Activated T-helper 2 cell treated with anti-CD3 and anti-CD28 coated beads, Interferon-gamma antibody, Interleukin-2, Interleukin-4, amounts not matched to agents 10 μg/mL and 5 μg/mL and 100 μg/mL, durations not matched to agents 14 hours and 24 hours and 36 hours (primary cell): ENCODE measurements at places on chromosomes 5 and 9.

DNA sequence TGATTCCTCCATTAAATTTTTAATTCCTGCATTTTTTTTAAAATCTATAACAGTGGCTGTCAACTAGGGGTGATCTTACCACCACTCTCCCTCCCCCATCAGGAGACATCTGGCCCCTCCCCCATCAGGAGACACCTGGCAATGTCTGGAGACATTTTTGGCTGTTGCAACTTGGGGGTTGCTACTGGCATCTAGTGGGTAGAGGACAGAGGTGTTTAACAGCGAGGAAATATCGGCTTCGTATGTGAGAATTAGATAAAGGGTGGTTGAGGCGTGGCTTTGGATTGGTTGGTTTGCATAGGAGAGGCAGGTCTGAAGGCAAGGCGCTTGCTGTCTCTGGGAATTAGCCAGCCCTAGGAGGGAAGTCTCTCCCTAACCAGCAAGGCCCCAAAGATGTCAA is 10.5 kb downstream of the CDHR2 start:
- no peak for DNase-seq

- no peak for DNase-seq
These were observed 14.5 kb upstream of the ROPN1L start for GRCh38 chr5:10427201-10427600.

GRCh38 chr5:1788828-1789227 is 10.8 kb downstream of the MRPL36 start:
- no peak for DNase-seq

- DNase-seq, result no peak
These were observed 10.3 kb upstream of the GLE1 start for GRCh38 chr9:128494108-128494745.

- DNase-seq, result no peak
These were observed 23.5 kb downstream of the GKAP1 start for GRCh38 chr9:83794051-83794450.

- DNase-seq, result peak; percentile 69
These were observed 96.0 kb downstream of the HINT1 start for GRCh38 chr5:131068893-131069643.

DNA sequence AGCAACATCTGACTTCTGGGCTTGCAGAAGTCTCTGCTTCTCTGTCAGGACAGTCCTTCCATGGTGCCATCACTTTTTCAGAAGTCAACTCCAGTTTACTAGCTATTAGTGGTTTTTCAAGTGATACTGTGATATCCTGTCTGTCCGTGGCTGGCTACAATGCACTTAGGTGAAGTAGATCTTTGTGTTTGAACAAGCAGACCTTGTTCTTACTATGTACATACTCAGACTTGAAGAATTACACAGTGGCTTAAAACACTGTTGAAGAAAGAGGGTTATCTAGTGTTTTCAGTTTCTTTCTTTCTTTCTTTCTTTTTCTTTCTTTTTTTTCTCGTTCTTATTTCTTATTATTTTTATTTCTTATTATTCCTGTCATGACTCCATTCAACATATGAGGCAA is 228.7 kb downstream of the NTRK2 start:
- DNase-seq, result no peak

- no peak for DNase-seq
These were observed at the start of gene TMEM171 for GRCh38 chr5:73120222-73121118. Gene TMEM171 (plus strand): TSS chr5:73120575. CDS start chr5:73123374, 2,799 bp downstream.

- DNase-seq, result no peak
These were observed 132.1 kb upstream of the MAP3K1 start for GRCh38 chr5:56683281-56683680.

DNA sequence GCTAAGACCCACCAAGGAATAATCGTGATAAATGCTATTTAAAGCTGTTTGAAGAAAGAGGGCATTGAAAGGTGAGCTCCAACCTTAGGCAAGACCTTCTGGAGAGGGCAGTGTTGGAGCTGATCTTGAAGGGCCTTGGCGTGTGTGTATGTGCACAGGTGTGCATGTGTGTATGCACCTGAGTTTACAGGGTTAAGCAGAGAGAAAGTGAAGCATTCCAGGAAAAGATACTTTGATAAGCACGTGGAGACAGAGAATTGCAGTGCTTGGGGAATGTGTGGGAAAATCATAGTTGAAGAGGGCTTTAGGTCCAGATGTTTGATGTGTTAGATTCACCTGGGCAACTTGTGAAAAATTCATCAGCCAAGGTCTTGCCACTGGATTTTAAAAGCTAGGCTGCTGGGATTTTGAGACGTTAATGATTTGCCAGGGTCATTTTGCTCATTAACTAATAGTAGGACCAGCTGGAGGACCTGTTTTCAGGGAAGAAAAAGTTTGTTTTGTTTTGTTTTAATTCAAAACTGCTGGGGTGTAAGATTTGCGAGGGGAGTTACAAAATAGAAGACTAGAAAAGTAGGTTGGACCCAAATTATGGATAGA is 78.3 kb upstream of the ANKRD55 start:
- DNase-seq, result no peak

DNA sequence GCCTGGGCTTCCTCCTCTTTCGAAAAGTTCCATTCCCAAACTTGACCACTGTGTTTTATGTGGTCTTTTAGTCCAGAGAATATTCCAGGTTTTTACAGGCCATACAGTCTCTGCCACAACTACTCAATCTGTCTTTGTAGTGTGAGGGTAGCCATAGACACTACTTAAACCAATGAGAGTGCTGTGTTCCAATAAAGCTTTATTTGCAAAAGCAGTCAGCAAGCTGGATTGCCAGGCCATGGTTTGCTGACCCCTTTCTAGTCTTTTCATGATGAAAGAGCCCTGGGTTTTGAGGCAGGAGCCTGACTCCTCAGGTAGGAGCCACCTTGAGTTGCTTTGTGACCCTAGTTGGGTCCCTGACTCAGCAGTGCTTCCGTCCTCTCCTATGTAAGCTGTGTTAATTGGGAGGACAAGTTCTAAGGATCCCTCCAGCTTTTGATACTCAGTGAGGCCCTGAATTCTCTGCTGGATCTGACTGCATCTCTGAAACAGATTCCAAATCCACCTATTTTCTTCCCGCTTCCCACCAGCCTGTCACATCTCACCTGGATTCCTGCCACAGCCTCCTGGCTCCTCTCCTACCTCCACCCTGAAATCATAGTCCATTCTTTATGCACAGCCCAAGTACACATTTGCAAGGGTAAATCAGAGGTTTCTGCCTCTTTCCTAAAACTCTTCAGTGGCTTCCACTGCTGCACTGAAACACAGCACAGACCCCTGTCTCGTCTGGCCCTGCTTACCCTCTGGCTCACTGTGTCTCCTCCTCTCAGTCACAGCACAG is 13.5 kb downstream of the GALNT10 start:
- DNase-seq, result no peak

- DNase-seq, result no peak
These were observed 13.1 kb downstream of the ARSB start for GRCh38 chr5:78971998-78972397.

- no peak for DNase-seq
These were observed 75.3 kb downstream of the FBXW11 start for GRCh38 chr5:171931163-171931562.

DNA sequence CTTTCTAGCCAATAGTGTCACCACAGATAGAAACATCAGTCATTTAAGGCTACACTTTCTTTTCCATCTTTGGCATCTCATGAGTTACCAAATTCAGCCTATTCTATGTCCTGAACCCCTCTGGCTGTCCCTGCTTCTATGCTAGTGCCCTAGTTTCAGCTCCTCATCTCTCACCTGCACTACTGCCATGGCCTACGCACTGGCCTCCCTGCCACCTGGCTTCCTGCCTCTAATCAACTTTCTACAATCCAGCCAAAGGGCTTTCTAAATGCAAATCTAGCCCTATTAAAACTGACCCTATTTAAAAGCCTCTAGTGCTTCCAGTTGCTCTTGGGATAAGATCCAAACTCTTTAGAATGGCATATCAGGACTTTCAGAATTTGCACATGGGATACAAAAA is 482.9 kb downstream of the TMEM38B start:
- no peak for DNase-seq

GRCh38 chr9:100549048-100549447 is 28.8 kb upstream of the CAVIN4 start:
- no peak for DNase-seq

DNA sequence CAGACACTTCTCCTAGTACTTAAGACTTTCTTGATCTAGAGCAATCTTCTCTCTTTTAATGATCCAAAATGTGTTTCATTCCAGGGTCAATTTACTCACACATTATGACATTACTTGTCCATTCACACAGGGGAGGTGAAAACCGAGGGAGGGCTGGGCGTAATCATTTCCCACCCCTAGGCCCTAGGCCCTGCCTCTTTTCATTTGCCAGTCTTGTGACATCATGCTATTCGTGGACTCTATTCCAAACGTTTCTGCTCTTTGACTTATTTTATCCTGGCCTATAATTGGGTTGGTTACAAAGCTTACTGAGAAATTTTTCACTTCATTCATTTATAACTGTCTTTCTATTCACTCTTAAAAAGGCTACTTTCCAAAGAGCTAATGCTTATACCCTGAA is 2.4 kb downstream of the DCAF12 start:
- DNase-seq, result no peak

DNA sequence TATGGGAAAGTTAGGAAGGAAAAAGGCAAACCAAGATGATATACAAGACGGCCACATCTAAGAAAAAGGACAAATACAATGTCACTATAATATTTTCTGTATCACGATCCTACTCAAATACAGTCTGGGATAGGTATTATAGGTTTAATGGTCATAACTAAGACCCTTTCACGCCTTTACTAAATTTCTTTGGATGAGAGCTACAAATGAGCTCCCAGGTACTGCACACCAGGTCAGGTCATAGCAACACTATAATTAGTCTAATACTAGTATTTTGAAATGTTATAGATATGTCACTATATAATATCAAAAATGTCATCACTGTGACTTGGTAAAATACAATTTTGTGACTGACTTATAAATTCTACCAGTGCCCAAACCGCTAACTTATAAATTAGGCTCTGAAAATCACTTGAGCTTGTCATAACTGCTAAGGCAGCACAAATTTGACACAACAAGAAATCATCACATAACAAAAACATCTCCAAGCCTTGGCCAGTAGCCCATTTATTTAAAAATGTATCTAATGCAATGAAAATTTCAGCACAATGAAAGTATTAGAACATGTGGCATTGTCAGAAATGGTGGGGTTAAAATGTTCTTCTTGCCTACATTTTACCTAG is 6.9 kb downstream of the SELENOP start:
- no peak for DNase-seq
